ENCODE measurements at places on chromosomes 2 and 18.
A peak's percentile ranks its signal among the peaks of the same experiment; 100 is the strongest.

DNA sequence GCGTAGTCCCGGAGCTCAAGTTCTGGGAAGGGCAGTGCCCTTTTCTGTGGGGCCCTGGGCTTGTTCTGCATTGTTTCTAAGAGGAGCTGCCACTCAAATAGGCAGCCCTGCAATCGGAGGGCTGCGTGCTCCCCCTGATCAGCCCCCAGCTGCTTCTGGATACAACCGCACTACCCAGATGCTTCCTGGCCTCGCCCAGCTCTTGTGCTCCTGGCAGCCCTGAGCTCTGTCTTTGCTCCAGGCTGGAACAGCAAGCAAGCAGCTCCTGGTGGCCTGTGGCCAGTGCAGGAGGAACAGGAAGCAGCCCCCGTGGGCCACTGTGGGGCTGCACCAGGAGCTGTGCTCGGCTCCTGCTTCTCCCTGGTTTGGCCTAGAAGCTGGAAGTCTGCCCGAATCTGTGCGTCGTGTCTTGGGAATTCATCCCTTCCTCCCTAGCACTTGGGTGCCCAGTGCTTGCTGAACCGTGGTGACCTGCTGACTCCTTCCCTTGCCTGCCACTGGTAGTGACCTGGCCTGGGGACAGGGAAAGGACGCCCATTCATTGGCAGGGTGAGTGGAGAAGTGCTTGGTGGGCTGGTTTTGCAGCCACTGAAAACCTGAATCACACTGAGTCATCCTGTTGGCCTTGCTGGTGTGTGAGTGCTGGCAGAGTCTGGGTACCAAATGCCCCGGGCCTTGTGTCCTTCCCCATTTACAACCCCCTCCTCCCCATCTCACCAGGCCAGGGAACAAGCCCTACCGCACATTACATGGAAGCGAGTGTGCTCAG is 27.3 kb upstream of the NTSR2 start:
- no peak for DNase-seq

DNA sequence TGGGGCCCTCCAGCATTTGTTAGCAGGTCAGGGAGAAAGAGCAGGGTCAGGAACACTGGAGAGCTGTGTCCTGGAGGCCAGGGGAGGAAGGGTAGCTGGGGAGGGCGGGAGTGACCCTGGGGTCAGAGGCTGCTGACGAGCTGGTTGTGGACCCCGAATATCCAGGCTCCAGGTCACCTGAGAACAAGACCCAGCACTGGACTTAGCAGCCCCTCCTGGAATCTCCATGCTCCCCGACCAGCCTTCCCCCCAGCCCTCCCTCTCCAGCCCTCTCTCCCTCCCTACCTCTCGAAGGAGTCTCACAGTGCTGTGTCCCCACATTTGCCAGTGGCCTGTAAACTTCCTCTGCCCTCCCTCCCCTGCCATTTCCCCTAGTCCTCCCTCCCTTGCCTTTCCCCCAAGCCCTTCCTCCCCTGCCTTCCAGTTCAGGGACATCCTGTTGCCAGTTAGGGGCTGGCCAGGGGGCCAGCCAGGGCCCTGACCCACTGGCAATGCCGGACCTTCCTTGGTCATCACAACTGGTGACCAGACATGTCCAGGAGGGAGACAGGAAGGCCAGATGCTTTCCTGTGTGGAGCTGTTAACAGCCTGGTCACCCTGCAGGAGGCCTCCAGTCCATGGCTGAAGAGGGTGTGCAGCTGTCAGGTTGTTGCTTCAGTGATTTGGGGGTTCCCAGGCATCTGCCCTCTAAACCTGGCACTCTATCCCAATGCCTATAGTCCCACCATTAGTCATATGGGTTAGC is 50.0 kb upstream of the FAHD2A start:
- DNase-seq, result no peak

- DNase-seq, result no peak
Measured at GRCh38 chr2:8876628-8877027, 39.2 kb upstream of the KIDINS220 start.

GRCh38 chr2:220533485-220533884 is 906.1 kb downstream of the SLC4A3 start:
- DNase-seq, result no peak

GRCh38 chr2:156332284-156332533 is 312 bp downstream of the NR4A2 start:
- DNase-seq, result no peak

GRCh38 chr2:86311879-86312278 is 25.5 kb downstream of the REEP1 start:
- no peak for DNase-seq

DNA sequence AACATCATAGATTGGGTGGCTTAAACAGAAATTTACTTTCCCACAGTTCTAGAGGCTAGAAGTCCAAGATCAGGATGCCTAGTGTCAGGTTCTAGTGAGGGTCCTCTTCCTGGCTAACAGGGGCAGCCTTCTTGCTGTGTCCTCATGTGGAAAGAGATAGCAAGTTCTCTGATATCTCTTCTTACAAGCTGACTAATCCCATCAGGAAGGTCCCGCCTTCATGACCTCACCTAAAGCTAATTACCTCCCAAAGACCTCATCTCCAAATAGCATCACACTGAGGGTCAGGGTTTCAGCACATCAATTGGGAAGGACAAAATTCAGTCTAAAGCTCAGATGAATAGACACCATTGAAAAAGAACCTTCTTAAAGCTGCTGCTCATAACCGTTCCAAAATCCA is 22.9 kb downstream of the ACVR1 start:
- DNase-seq, result no peak

DNA sequence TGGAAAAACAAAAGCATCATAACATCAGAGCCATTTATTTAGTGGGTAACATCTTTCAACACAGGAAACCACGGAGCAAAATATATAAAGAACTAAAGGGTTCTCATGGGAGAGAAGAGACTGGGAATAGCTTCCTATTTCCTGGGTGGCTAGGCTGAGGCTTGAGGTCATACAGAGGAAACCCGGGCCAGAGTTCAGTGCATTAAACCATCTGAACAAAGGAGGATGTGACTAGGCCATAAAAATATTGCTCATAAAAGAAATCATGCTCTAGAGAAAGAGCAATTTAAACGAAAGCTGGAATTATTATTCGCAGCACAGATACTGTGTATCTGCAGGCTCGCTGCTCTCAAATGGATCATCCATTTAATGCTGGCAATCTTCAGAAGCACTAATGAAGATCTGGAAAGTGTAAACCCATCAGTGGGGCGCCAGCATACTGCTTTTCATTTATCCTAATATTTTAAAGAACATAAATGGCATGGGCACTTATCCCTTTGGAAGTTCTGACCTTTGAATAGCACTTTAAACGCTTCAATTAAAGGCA is 83.3 kb downstream of the GALNT14 start:
- no peak for DNase-seq

DNA sequence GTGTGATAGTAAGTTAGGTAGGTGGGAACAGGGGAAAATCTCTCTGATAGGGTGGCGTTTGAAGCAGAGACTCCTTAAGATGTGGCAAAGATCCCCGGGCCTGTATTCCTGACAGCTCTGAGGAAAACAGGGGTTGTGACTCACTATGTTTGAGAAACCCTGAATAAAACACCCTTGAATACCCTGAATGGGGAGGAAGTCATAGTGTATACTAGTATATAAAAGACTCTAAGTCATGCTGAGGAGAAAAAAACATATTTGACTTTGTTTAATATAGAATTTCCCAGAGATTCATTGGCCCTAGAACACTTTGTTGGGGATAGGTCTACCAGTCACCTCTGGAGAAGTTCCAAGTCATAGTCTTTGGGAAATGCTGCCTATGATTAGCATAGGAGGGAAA is 590.9 kb downstream of the IRS1 start:
- no peak for DNase-seq

DNA sequence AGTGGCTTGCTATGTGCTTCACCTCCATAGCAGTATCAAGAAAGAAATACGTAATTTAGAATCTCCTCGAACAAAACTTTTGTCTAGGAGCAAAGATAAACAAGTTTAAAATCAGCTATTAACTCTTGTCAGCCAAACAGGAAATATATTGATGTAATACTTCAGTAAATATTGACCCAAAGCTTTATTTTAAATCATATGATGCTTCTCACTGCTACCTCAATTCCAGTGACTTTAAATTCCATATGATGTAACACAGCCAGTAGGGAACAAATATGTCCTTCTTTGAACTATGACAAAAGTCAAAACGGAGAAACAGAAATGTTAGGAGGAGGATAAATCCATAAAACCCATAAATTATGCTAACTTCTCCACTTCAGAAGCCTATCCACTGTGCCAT is 7.2 kb downstream of the RNF103 start:
- DNase-seq, result no peak

- DNase-seq, result no peak
Measured at GRCh38 chr2:215590010-215590745, 154.3 kb upstream of the FN1 start.

DNA sequence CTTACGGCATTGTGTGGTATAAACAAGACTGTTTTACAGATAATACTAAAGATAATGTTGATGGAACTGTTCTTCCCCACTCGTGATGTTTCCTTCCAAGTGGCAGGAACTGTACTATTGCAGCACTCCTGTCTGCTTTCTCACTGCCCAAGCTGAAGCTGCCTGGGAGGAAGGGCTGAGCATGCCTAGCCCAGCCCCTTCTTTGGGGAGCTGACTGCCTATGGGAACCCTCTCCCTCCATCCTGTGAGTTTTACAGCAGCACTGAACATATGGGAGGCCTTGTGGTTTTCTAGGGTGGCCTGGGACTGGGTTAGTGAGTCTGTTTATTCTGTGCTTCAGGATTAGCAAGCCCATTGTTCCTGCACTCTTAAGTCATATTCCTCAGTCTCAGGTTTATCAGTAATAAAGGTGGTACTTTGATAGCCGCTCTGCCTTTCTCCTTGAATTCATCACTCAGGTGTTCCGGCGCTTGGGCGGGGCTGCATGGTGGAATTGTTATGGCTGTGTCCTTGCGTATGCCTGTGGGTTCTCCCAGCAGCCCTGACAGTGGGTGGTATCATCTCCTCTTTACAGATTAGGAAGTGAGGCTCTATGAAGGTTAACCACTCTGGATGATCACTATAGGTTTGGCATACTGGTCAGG is 379.7 kb downstream of the PTPRM start:
- DNase-seq, result no peak

GRCh38 chr18:9757827-9758621 is 49.9 kb downstream of the RAB31 start:
- DNase-seq, result no peak

GRCh38 chr18:72700961-72701710 is 157.0 kb upstream of the CBLN2 start:
- no peak for DNase-seq

DNA sequence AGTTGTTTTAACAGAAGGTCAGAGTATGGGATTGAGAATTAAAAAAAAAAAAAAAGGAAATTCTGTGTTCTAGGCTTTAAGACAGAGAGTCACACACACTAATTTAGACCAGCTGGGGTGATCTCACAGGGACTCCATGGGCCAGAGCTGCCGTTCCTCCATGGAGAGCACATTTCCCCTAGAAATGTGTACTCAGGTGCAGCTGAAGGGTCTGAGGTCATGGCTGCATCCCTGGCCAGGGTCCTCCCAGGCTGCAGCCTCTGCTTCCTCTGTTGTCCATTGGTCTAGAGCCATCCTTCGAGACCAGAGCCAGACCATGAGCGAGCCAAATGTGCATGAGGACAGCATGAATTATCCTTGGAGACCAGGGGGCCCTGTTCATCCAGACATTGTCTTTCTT is 190.1 kb upstream of the TNP1 start:
- DNase-seq, result no peak

- no peak for DNase-seq
Measured at GRCh38 chr2:217254111-217254510, 394.2 kb upstream of the TNP1 start.

DNA sequence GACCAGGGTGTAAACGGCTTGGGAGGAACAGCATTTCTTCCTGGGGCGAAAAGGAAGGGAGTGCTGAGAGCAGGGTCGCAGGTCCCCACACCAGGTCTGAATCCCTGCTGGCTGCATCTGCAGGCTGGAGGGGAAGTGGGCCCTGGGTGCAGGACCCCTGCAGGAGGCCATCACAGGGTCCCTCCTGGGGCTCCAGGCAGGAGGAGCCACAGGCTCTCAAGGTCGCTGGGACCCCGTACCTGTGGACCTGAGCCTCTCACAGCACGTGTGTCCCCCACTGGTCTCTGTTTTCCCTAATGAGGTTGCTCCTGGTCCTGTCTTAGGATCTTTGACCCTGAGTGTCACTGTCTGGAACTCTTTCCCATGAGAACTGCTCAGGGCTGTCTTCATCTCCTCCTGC is 147.8 kb upstream of the ZNF236 start:
- no peak for DNase-seq

DNA sequence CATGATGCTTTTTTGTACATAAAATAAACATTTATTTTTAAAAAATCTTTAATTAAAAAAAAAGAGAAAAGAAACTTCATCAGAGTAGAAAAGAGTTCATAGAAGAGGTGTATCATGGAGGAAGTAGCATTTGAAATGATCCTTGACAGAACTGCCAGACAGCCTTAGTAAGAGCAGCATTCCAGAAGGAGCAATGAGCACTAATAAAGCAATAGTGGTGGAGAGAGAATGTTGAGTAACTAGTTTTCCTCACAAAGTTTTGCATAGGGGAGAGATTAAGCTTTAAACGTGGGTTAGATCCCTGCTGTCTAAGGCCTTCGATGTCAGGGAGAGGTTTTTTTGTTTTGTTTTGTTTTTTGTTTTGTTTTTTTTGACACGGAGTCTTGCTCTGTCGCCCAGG is 29.8 kb upstream of the METTL21A start:
- DNase-seq, result no peak

DNA sequence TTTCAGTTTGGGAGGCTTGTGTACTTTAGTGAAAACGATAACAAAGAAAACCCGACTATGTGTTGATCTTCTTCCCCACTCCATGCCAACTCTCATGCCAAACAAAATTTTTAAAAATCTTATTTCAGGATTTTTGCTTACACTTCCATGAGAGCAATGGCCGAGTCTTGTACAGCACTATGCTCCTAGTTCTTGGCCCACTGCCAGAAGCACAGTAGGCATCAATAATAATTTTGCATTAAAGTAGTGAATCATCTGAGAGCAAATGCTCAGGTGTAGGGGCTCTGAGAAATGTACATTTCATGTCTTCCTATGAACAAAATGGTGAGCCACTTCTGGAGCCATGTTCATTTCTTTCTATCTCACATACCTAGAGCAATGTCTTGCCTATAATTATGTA is 62.2 kb downstream of the MAP3K19 start:
- DNase-seq, result no peak

- DNase-seq, result no peak
Measured at GRCh38 chr2:101619191-101619591, 78.3 kb upstream of the MAP4K4 start.

- DNase-seq, result no peak
Measured at GRCh38 chr2:95296011-95296410, 1.1 kb upstream of the KCNIP3 start.

GRCh38 chr2:205245001-205245400 is 437.3 kb upstream of the NRP2 start:
- DNase-seq, result no peak

GRCh38 chr2:134570676-134571075 is 148.1 kb downstream of the TMEM163 start:
- DNase-seq, result no peak

- DNase-seq, result no peak
Measured at GRCh38 chr2:26735883-26736588, 28.0 kb upstream of the SLC35F6 start.

GRCh38 chr2:43225788-43226557 is 433 bp downstream of the ZFP36L2 start:
- peak; percentile 52 for DNase-seq

- DNase-seq, result no peak
Measured at GRCh38 chr2:33370636-33371265, 105.7 kb upstream of the RASGRP3 start.

Measured in stimulated activated CD8-positive, alpha-beta memory T cell treated with anti-CD3 and anti-CD28 coated beads, Interleukin-7, amount 100 ng/mL, for 24 hours (primary cell).